A549 treated with RU486 at 1 μM for 4 hours (cell line): ENCODE measurements at places on chromosomes 2 and 18. TPM values are rescaled to one million over a fixed set of nuclear protein-coding genes. Genes with fewer than 3 reads are reported as not detected.

The TMEM17 gene
- total RNA-seq: 3.3 to 5.7 TPM (median 5.4 TPM) in 5 replicates

The ABI2 gene
- 50.1 to 74.7 TPM (median 63.4 TPM) in 5 replicates for total RNA-seq

The B3GNT7 gene
- total RNA-seq: 1.7 to 2.6 TPM (median 2.0 TPM) in 5 replicates

The POTEC gene
- not detected in 5 replicates for total RNA-seq

The C2orf81 gene
- 1.9 to 3.5 TPM (median 3.2 TPM) in 5 replicates for total RNA-seq

The CAPN14 gene
- 0.03 to 0.07 TPM (median 0.05 TPM) in 3 of 5 replicates, not detected in the others for total RNA-seq

The NAT8 gene
- total RNA-seq: not detected in 5 replicates

The BCL2 gene
- total RNA-seq: 0.53 to 0.73 TPM (median 0.70 TPM) in 5 replicates

The ASB18 gene
- not detected in 5 replicates for total RNA-seq

The FBXO15 gene
- total RNA-seq: 0.54 to 1.6 TPM (median 0.84 TPM) in 5 replicates

The SNTG2 gene
- not detected in 5 replicates for total RNA-seq

The PTPRN gene
- total RNA-seq: 0.87 to 2.0 TPM (median 1.3 TPM) in 5 replicates

The MC2R gene
- total RNA-seq: not detected in 5 replicates

The CYP27C1 gene
- total RNA-seq: 4.1 to 5.4 TPM (median 4.9 TPM) in 5 replicates

The FOXI3 gene
- not detected in 5 replicates for total RNA-seq

The ACADL gene
- 0.09 to 0.18 TPM in 2 of 5 replicates, not detected in the others for total RNA-seq

The SH3YL1 gene
- total RNA-seq: 8.3 to 11.8 TPM (median 9.0 TPM) in 5 replicates

The ALPP gene
- total RNA-seq: 0.42 to 0.58 TPM (median 0.47 TPM) in 5 replicates

The MDH1B gene
- 1.1 to 3.0 TPM (median 1.2 TPM) in 5 replicates for total RNA-seq

The VPS4B gene
- total RNA-seq: 18.5 to 24.2 TPM (median 20.6 TPM) in 5 replicates

The PIGN gene
- total RNA-seq: 7.8 to 11.1 TPM (median 9.9 TPM) in 5 replicates

The FZD7 gene
- total RNA-seq: 4.9 to 7.8 TPM (median 7.3 TPM) in 5 replicates

The MRPL30 gene
- total RNA-seq: 27.6 to 64.9 TPM (median 33.8 TPM) in 5 replicates

The DPP10 gene
- total RNA-seq: not detected in 5 replicates

The INO80B gene
- 52.7 to 58.3 TPM (median 55.9 TPM) in 5 replicates for total RNA-seq
